Osteocyte (in vitro differentiated cells): ENCODE measurements at places on chromosomes 4 and X.

DNA sequence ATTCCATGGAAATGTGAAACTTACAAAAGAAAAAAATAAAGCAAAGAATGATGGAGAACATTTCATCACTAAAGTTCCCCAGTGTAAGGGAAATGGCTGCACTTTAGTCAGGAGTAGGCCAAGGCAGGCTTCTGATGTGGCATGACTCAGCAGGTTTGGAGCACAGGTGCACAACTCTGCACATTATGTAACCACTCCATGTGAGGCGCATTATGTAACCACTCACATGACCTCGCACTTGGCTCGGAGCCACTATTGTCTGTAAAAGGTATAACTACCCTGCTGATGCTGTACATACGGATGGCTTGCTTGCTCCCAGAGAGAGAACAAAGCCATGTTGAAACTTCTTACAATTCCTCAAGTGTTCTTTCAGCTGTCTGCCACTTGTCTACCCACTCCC is 727.6 kb downstream of the TRAM1L1 start:
- no peak for DNase-seq

- no peak for DNase-seq
Measured at GRCh38 chr4:48290146-48290772, 20.6 kb upstream of the TEC start.

GRCh38 chr4:6020613-6021012 is 2.4 kb upstream of the C4orf50 start:
- DNase-seq: no peak

DNA sequence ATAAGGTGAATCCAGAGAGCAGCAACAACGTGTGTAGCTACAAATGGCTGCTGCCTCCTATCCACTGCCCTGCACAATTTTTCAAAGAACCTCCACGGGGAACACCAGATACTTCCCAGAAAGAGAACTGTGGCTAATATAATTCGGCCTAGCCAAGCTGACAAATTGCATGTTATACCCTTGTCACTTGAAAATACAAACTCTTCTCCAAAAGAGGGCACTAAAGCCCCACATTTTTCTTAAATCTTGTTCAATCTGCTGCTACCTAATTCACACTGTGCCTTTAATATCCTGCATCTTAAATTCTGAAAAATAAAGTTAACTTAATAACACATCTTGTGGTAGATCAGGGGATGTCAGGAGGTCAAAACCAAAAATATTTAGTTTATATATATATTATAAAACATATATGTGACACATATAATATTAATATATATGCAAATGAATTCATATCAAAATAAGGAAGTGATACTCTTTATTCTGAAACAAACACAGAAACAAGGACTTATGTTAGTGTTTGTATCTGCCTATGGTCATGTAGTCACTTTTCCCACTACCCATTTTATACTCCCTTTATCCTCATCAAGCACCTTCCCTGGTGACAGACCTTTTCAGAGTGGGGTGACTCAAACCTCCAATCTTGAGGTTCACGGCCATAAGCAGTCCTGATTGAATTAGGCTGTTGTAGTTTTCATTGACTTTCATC is 24.1 kb downstream of the CT45A1 start:
- DNase-seq: no peak

GRCh38 chrX:21934414-21934813 is 6.1 kb upstream of the SMS start:
- DNase-seq: no peak

- DNase-seq: no peak
Measured at GRCh38 chr4:128707864-128708263, 101.6 kb upstream of the JADE1 start.

DNA sequence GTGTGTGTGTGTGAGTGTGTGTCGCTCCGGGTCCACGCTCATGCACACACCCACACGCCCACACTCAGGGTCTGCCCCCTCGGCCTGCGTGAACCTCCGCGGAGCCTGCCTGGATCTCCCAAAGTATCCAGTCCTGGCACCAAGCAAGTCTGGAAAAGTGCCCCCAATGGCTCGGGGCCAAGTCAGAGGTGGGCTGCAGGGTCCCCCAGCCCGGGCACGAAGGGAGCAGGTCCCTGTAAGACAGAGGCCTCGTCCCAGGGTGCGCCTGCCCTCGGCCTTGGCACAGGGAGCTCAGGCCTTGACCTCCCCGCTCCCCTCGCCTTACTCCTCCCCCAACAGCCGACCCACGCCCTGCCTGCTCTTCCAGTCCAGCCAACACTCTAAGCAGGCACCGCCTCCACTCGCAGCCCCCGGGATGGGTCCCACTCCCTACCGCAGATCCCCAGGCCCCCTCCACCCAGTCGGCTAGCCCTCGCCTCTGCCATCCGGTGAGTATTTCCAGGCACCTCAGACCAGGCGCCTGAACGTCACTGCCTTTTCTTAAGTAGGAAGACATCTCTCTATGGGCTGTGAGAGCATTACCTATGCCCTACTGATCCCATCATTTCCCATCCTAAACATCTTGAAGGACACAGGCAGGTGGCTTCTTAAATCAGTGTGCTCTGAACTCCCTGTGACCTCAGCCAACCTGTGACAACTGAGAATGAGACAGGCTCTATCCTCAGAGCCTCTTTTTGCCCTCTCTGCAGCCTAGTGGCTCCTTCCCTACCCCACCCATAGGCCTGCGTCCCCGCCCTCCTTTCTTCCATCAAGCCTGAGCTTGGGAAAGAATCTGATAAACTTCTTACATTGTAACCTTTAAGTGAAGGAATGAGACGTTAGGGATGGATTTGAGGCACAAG is 704 bp downstream of the FAM114A1 start:
- no peak for DNase-seq

GRCh38 chr4:54296548-54297203 is 67.6 kb downstream of the PDGFRA start:
- no peak for DNase-seq

DNA sequence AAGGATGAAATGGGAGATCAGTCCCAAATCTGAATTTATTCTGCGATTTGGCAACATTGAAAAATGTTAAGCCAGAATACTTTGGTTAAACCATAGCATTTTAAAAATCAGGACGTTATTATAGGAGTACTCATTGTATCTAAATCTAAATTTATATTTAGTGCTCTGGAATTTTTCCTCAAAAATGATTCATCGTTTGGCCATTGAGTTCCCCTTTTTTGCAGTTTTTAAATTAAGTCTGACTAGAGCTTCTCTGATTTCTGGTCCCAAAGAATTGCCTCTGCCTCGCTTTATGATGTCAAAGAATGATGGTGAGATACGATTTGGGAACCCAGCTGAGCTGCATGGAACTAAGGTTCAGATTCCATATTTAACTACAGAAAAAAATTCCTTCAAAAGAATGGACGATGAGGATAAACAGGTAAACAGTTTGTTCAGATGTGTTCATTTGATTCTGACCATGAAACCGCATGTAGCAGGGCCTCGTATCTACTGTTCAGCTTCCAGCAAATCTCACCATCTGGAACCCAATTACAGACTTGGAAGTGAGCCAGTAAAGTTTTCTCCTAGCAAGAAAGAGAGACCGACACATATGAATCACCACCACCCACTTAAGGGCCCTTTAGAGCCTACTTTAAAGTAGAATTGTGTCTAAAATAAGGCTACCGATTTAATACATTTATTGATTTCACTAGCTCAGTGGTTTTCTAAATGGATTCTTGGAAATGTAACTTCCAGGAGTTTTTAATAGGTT is 75.6 kb downstream of the REPS2 start:
- no peak for DNase-seq

- no peak for DNase-seq
Measured at GRCh38 chrX:124455966-124456365, 109.6 kb downstream of the SH2D1A start.

DNA sequence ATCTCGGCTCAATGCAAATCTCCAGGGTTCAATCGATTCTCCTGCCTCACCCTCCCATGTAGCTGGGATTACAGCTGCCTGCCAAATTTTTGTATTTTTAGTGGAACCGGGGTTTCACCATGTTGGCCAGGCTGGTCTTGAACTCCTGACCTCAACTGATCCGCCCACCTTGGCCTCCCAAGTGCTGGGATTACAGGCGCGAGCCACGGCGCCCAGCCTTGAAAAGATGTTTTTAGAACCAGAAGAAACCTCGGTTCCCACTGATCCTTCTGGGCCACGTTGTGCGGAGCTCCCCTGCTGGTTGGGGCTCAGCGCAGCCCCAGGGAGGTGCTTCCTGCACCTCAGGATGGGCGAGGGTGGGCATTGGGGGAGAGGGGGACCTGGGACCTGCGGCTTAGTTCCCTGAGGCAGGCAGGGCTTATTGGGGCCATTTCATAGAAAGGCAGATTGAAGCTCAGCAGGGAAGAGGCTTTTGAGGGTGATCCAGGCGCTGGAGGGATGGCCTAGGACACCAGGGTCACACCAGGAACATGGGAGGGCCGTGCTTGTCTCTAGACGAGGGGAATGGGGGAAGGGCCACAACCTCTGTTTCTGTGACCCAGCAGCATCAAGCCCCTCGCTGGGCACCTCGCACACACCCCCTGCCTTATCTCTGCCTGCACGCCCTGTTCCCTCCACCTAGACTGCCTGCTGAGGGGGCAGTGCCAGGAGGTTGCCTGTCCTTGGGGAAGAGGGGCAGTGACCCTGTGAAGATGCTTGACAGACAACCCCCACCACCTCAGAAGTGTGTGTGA is 6.3 kb upstream of the ADD1 start:
- DNase-seq: peak; percentile 78

- DNase-seq: no peak
Measured at GRCh38 chr4:155122382-155122781, 86.1 kb upstream of the NPY2R start.

- DNase-seq: peak; percentile 96
Measured at GRCh38 chr4:1721003-1721665, at the start of the genes TACC3 and TMEM129. TSS of gene TACC3 (plus strand) at chr4:1721521. CDS start at chr4:1723422, 1,901 bp downstream. TSS of gene TMEM129 (minus strand) at chr4:1721323. CDS start at chr4:1720837, 486 bp downstream.

DNA sequence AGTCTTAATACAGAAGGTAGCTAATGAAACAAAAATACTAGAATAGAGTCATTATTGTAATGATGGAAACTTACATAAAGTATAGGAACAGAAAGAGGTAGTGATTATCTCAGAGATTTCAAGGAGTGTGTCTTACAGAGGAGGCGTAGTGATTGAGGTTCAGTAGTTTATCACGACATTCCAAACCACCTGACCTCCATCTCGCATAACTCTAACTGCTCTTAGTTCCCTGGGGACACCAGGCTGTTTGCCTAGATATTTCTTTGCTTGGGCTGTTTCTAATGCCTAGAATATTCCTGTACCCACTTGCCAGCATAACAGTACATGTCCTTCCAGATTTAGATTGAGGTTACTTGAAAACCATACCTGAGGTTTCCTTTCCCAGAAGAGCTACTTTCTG is 29.1 kb downstream of the STAG2 start:
- no peak for DNase-seq

DNA sequence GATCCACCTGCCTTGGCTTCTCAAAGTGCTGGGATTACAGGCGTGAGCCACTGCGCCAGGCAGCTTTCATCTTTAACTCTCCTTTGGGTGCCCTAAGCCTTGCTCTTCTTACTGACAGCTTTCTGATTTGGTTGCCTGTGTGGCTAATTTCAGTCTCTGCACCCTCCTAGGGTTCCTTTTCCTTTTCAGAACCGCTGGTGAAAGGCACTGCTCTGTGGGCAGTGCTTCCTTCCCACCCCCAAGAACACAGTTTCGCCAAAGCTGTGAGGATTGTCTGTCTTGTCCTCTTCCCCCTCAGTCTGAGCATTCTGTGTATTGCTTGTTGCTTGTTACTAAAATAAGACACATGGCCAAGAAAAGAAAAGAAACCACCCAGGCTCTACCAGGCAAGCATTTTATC is 101.4 kb upstream of the FRMPD3 start:
- no peak for DNase-seq

DNA sequence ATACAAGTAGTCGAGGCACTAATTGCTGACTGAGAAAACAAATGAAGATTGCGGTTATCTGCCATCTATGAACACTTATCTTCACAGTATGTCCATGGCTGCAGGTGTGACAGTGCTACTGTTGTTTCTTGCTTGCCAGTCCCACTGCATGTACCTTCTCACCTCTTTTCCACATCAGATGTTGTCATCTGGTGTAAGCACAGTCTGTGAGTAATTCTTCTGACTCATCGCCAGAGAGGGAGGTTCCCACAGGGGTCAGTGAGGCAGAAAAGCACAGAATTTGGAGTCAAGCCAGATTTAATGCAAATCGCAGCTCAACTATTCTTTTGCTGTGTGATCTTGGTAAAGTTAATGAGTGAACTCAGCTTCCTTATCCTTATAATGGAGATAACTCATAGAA is 144.4 kb downstream of the GLRA2 start:
- DNase-seq: no peak

DNA sequence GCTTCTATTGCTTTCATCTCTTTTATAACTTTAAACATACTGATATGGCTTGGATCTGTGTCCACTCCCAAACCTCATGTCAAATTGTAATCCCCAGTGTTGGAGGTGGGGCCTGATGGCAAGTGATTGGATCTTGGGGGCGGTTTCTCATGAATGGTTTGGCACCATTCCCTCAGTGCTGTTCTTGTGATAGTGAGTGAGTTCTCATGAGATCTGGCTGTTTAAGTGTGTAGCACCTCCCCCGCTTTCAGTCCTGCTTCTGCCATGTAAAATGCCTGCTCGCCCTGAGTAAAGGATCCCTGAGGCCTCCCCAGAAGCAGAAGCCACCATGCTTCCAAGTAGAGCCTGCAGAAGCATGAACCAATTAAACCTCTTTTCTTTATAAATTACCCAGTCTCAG is 17.7 kb downstream of the MND1 start:
- DNase-seq: no peak

DNA sequence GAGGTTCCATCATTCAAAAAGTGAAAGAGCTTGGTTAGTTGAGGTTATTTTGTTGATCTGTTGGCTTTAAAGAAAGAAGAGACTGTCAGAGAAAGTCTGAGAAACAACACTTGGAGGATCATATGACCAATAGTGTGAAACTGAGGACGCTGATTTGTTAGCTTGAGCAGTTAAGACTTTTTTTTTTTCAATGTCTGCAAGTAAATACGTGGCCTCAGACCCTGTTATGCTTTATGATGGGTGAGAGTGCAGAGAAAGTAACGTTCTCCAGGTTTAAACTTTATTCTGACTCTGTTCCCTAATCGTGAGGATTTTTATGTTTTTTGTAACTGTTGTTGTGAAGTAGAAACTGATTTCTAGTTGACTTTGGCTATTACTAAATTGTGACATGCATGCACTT is 45.9 kb downstream of the GAB1 start:
- no peak for DNase-seq

- no peak for DNase-seq
Measured at GRCh38 chr4:63814171-63814964, 594.9 kb downstream of the TECRL start.

GRCh38 chr4:41267997-41268396 is 11.3 kb downstream of the UCHL1 start:
- no peak for DNase-seq

GRCh38 chr4:76198411-76199237 is 15.0 kb downstream of the SCARB2 start:
- no peak for DNase-seq
